ENCODE measurements at places on chromosomes 12 and 14.

- no peak for DNase-seq
Observed at GRCh38 chr12:80277732-80278131, 166.3 kb upstream of the PTPRQ start.

DNA sequence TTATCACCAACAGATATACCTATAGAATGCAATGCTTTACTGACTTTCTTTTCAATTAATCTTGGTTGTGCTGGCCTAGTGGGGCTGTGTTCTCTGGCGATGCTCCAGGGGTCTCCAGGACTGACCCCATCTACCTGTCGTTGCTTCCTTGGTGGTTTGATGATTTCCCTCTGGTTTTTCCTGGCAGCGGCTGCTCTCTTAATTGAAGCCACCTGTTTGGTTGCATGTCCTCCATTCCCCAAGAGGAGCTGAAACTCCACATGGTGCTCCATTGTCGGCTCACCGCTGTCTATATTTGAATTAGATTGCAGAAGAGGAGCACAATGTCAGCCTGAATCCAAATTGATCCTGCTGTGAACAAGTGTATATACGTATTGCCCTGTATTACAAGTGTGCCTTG, 7.1 kb upstream of the IFNG-AS1 start:
- no peak for DNase-seq

DNA sequence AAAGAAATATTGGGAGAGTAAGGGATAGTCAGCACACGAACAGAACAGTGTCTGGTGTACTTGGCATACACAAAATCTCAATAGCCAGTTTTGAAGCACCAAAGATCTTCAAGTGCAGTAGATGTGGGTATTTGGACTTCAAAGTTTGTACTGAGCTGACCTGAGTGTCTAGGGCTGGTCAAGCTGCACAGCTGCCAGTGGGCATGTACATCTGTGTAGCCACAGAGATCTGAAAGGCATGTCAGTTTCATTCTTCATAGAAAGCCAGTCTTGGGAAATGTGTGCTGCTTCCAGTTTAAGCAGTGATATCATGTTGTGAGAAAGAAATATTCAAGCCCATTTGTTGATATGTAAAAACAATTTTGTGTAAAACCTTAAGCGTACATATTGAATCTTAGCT, 279.0 kb upstream of the SYT10 start:
- DNase-seq, result no peak

- no peak for DNase-seq
Observed at GRCh38 chr12:109962398-109962797, 33.8 kb downstream of the GIT2 start.

Measured in activated CD4-positive, alpha-beta T cell treated with anti-CD3 and anti-CD28 coated beads, Interleukin-2, amount 50 U/mL, for 4 hours (primary cell).